ENCODE measurements at places on chromosomes 5 and 9.

DNA sequence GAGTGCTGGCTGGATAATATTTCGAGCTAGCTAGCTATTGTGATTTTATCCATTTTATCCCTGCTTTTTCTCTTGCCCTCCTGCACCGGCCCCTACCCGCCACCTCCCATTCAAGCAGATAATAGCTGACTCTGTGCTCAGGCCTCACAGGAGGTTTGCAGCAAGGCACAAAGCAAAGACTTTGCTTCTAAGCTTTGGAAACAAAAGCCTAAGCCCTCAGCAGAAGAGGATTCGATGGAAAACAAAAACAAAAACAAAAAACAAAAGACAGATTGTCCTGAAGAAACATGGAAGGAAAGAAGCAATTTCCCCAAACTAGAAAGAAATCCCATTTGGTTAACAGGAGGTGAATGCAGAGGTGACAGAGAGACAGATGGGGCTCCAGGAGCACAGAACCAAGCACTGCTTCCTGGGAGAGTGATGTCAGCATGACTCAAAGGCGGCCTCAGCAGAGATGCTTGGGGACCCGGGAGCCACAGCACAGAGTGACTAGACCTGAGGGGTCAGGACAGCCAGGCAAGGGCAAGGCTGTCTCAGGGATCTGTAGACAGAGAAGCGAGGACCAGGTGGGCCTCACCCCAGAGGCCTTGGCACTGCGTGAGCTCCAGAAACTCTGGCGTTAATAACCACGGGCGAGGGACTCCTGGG lies 28.4 kb downstream of the MTX3 start:
- no peak for DNase-seq

- no peak for DNase-seq
Measured at GRCh38 chr9:72134801-72135200, 14.4 kb upstream of the GDA start.

- no peak for DNase-seq
Measured at GRCh38 chr5:172757394-172758010, 13.5 kb downstream of the DUSP1 start.

DNA sequence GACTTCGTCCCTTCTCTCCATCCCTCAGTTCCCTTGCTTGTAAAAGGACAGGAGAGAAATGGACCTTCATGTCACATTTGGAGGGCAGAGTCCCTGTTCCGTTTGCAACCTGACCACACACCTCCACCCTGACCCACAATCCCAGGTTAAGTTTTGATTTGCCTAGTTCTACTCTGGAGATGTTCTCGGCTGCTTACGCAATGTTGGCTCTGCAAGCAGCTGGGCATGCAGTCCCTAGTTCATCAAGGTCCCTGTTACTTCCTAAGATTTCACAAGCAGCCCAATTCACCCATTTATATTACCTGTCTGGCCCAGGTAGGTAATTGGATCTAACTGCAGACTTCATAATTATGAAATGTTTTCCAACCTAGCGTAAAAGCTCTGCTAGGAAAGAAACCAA lies 28.8 kb downstream of the SLIT3 start:
- DNase-seq: no peak

DNA sequence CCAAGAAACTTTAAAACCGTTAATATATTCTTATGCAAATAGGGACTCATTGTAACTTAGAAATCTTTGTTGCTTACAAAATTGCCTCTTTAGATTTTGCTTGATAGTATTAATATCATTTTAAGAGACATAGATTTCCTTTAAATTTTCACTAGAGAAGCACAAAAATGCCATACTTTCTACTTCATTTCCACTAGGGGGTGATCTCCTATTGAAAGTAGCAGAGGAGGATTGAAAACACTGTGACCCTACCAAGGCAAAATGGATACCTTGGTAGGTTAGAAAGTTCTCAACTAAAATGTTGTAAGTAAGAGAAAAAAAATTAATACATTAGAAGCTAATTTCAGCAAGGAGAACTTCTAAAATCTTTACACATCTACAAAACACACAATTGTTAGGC lies 204.9 kb downstream of the CHSY3 start:
- no peak for DNase-seq

GRCh38 chr5:101418713-101419118 lies 515.6 kb upstream of the ST8SIA4 start:
- DNase-seq: no peak
